Pancreas (tissue), 10 donors: ENCODE measurements at places on chromosomes 1 and 21.

DNA sequence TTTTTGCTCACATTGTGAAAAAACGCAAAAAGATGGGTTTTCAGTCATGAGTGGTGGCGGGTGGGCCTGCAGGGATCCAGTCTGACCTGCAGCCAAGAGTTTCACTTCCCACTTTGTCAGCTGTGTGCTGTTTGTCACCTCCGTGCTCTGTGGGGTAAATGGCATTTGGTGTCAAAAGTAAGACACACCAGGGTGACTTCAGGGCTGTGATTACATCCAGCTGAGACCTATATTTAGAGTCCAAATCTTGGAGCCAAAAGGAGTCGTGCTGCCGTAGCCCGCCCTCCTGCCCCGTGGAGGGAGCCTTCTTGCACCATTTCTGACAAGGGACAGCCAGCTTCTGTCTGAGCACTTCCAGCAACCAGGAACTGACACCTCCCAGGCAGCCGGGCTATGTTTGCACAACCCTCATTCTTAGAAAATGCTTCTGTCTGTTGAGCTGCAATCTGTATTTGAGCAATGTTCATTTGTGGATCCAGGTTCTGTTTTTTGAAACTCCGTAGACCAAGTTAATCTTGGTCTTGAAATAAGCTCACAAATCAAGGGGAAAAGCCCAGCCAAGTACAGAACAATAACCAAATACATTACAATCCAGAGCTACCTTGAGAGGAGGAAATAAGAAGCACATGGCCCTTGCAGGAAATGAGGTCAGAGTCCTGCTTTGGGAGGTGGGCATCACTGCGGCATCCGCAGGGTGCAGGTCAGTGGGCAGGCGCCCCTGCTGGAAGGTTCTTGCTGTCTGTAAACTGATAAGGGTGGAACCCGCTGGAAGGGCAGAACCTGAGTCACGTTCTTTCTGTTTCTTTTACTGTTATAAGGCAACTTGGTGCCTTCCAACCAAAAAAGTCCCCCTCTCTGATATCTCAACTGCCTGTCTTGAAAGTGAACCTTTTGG is 14.4 kb downstream of the ABCG1 start:
- H3K27me3 ChIP-seq, result no peaks in the 10 kb centered on the region
- peak overlapping the region; percentile 4 for H3K27ac ChIP-seq
- H3K4me1 ChIP-seq, result peaks cover 23% of the 10 kb centered on the region
- no peak overlapping the region for H3K4me3 ChIP-seq
- no peaks in the 10 kb centered on the region for H3K36me3 ChIP-seq

- no peaks in the 10 kb centered on the region for H3K36me3 ChIP-seq
- peak; percentile 84 for DNase-seq
- H3K27ac ChIP-seq, result no peak overlapping the region
- no peaks in the 10 kb centered on the region for H3K27me3 ChIP-seq
- no peaks in the 10 kb centered on the region for H3K4me1 ChIP-seq
- H3K4me3 ChIP-seq, result peak overlapping the region; percentile 70
Observed at GRCh38 chr1:155277902-155278688, 832 bp downstream of the HCN3 start.

- no peaks in the 10 kb centered on the region for H3K27me3 ChIP-seq
- H3K4me3 ChIP-seq, result no peak overlapping the region
- H3K4me1 ChIP-seq, result no peaks in the 10 kb centered on the region
- DNase-seq, result no peak
- no peaks in the 10 kb centered on the region for H3K36me3 ChIP-seq
Observed at GRCh38 chr1:216898801-216899200, 175.6 kb upstream of the ESRRG start.

GRCh38 chr1:218467101-218468072 is 122.3 kb downstream of the TGFB2 start:
- H3K27ac ChIP-seq, result no peak overlapping the region
- no peak for DNase-seq
- no peaks in the 10 kb centered on the region for H3K4me1 ChIP-seq
- H3K36me3 ChIP-seq, result no peaks in the 10 kb centered on the region

DNA sequence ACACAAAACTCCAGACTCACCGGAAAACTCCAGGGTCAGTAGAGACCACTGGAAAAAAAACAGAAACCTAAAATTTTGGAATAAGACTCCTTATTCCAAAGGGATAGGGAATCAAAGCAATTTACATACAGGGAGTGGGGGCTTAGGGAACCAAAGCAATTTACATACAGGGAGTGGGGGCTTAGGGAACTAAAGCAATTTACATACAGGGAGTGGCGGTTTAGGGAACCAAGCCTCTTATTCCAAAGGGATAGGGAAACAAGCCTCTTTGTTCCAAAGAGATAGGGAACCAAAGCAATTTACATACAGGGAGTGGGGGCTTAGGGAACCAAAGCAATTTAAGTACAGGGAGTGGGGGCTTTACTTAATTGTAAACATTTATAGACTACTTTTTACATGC is 28.4 kb upstream of the TTLL7 start:
- no peaks in the 10 kb centered on the region for H3K36me3 ChIP-seq
- no peaks in the 10 kb centered on the region for H3K27me3 ChIP-seq
- no peak overlapping the region for H3K4me3 ChIP-seq
- H3K4me1 ChIP-seq, result no peaks in the 10 kb centered on the region

- H3K4me1 ChIP-seq, result no peaks in the 10 kb centered on the region
- no peaks in the 10 kb centered on the region for H3K36me3 ChIP-seq
- H3K4me3 ChIP-seq, result no peak overlapping the region
- no peaks in the 10 kb centered on the region for H3K27me3 ChIP-seq
- DNase-seq, result no peak
Observed at GRCh38 chr21:43358940-43359822, 67.8 kb downstream of the SIK1 start.

DNA sequence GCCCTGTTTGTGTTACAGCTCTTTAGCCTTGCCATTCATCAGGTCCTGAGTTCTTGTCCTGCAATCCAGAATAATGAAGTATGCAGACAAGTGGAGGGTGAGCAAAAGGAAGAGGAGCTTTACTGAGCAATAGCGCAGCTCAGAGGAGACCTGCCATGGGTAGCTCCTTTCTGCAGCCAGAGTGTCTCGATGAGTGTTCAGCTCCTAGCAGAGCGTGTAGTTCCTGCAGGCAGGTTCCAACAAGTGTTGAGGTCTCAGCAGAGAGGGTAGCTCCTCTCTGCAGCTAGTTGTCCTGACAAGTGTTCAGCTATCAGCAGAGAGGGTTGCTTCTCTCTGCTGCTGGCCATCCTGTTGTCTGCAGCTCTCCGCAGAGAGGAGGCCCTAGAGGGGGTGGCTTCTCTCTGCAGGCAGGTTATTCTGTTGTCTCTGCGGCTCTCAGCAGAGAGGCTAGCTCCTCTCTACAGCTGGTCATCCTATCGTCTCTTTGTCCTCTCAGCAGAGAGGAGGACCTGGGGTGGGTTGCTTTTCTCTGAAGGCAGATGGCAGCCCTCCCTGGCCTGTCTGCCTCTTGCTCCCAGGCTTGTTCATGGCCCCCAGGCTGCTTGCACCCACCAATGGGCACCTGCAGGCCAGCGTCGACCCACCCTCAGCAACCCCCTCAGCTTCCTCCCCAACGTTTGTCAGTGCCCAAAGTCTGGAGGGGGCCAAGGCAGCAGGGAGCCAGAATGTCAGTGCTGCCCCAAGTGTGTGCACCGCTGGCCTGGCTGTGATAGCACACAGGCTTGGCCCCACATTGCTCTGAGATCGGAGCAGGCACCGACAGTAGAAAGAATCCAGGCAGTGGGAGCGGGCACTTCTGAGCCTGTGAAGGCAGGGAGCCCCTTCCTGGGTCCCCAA is 112.5 kb upstream of the RUNX3 start:
- no peak overlapping the region for H3K4me3 ChIP-seq
- H3K4me1 ChIP-seq, result no peaks in the 10 kb centered on the region
- H3K27ac ChIP-seq, result no peak overlapping the region
- H3K27me3 ChIP-seq, result no peaks in the 10 kb centered on the region
- H3K36me3 ChIP-seq, result no peaks in the 10 kb centered on the region

GRCh38 chr1:70754701-70755100 is 292.9 kb downstream of the PTGER3 start:
- no peak for DNase-seq
- no peak overlapping the region for H3K4me3 ChIP-seq
- no peaks in the 10 kb centered on the region for H3K4me1 ChIP-seq
- H3K27ac ChIP-seq, result no peak overlapping the region
- H3K36me3 ChIP-seq, result no peaks in the 10 kb centered on the region
- no peaks in the 10 kb centered on the region for H3K27me3 ChIP-seq

- DNase-seq, result no peak
- H3K27ac ChIP-seq, result no peak overlapping the region
- no peaks in the 10 kb centered on the region for H3K4me1 ChIP-seq
- H3K4me3 ChIP-seq, result no peak overlapping the region
Observed at GRCh38 chr1:147824798-147825197, 64.4 kb upstream of the GJA5 start.

DNA sequence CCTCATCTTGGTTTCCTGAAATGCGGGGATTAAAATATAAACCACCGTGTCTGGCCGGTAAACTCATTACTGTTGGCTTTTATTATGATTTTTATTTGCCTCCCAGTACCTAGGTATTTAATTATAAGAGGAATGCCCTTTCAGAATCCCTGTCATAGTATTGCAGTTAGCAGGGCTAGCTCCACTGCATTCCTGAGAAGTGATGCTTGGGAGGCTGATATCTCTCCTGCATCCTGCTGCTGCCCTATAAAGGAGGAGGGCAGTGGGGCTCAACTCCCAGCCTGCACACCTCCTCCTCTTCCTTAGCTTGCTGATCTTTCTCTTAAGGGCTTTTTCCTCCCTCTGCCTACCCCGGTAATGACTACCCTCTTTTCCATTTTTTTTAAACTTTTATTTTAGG is 19.9 kb upstream of the DISC1 start:
- no peak overlapping the region for H3K27ac ChIP-seq
- H3K27me3 ChIP-seq, result no peaks in the 10 kb centered on the region
- H3K4me1 ChIP-seq, result peaks cover 8% of the 10 kb centered on the region
- DNase-seq, result no peak
- no peaks in the 10 kb centered on the region for H3K36me3 ChIP-seq
- no peak overlapping the region for H3K4me3 ChIP-seq

GRCh38 chr1:179586107-179586823 is 5.4 kb upstream of the TDRD5 start:
- H3K4me1 ChIP-seq, result no peaks in the 10 kb centered on the region
- no peaks in the 10 kb centered on the region for H3K27me3 ChIP-seq
- H3K36me3 ChIP-seq, result no peaks in the 10 kb centered on the region

GRCh38 chr1:167748906-167749305 is 27.1 kb downstream of the MPZL1 start:
- DNase-seq, result no peak
- no peaks in the 10 kb centered on the region for H3K36me3 ChIP-seq
- H3K4me1 ChIP-seq, result no peaks in the 10 kb centered on the region
- no peaks in the 10 kb centered on the region for H3K27me3 ChIP-seq

GRCh38 chr1:162229549-162229948 is 147.1 kb downstream of the SPATA46 start:
- no peak for DNase-seq
- H3K4me3 ChIP-seq, result no peak overlapping the region
- no peaks in the 10 kb centered on the region for H3K36me3 ChIP-seq
- no peaks in the 10 kb centered on the region for H3K27me3 ChIP-seq

DNA sequence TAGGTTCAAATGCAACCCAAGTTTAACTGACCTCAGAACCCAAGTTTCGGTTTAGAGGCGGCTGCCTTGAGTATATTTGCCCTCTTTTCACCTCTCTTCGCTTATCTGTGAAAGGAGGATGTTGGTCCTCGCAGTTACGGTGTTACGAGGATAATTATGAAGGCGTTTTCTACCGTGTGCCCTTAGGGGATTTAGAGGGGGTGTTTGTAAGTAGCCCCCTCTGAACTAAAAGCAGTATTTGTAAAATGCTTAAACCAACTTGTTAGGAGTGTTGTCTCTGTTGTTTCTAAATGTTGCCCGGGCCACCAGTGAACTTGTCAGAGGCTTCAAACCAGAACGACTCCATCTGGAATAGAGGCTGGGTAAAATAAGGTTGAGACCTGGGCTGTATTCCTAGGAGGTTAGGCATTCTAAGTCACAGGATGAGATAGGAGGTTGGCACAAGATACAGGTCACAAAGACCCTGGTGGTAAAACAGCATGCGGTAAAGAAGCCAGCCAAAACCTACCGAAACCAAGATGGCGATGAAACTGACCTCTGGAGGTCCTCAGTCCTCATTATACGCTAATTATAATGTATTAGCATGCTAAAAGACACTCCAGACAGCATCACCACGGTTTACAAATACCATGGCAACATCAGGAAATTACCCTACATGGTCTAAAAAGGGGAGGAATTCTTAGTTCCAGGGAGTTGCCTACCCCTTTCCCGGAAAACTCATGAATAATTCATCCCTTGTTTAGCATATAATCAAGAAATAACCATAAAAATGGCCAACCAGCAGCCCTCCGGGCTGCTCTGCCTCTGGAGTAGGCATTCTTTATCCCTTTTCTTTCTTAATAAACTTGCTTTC is 1.0 kb upstream of the PSRC1 start:
- no peaks in the 10 kb centered on the region for H3K4me1 ChIP-seq
- H3K27me3 ChIP-seq, result no peaks in the 10 kb centered on the region

DNA sequence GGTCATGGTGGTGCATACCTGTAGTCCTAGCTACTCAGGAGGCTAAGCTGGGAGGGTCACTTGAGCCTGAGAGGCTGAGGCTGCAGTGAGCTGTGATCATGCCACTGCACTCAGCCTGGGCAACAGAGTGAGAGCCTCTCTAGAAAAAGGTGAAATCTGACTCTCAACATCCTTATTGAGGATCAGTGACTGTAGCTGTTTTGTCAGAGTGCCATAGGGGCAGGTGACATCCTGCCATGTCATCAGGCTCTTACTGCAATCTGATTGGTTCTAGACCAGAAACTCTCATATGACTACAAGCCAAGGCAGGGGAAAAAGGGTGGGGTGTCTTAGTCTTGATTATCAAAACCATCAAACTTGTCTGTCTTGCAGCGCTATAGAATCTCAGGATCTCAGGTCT is 62.8 kb upstream of the NGF start:
- H3K4me1 ChIP-seq, result no peaks in the 10 kb centered on the region
- H3K36me3 ChIP-seq, result no peaks in the 10 kb centered on the region
- no peak for DNase-seq
- H3K4me3 ChIP-seq, result no peak overlapping the region

GRCh38 chr1:167808104-167808503 is 86.3 kb downstream of the MPZL1 start:
- no peaks in the 10 kb centered on the region for H3K4me1 ChIP-seq
- H3K27ac ChIP-seq, result no peak overlapping the region
- no peaks in the 10 kb centered on the region for H3K27me3 ChIP-seq
- DNase-seq, result no peak
- no peak overlapping the region for H3K4me3 ChIP-seq

GRCh38 chr1:237700181-237700580 is 190.5 kb downstream of the ZP4 start:
- no peak overlapping the region for H3K4me3 ChIP-seq
- H3K27me3 ChIP-seq, result no peaks in the 10 kb centered on the region
- no peak overlapping the region for H3K27ac ChIP-seq
